Smooth muscle cell of trachea (primary cell): ENCODE measurements at places on chromosomes 3 and 15. TPM values are rescaled to one million over a fixed set of nuclear protein-coding genes. Genes with fewer than 3 reads are reported as not detected.

The NR2E3 gene
- total RNA-seq, result 0.29 TPM in 1 of 2 replicates, not detected in the other

The CAPN3 gene
- total RNA-seq, result 1.0 and 2.8 TPM in 2 replicates

The H1-8 gene
- total RNA-seq, result not detected in 2 replicates

The CHRM5 gene
- total RNA-seq, result under 0.01 and 0.15 TPM in 2 replicates

The SEMA6D gene
- total RNA-seq, result 6.6 and 11.5 TPM in 2 replicates

The CIDEC gene
- 0.17 and 0.44 TPM in 2 replicates for total RNA-seq

The A4GNT gene
- total RNA-seq, result not detected in 2 replicates

The STRA6 gene
- total RNA-seq, result 0.29 and 0.83 TPM in 2 replicates

The ADGRG7 gene
- total RNA-seq, result not detected in 2 replicates

The QARS1 gene
- 319 and 442 TPM in 2 replicates for total RNA-seq
